ENCODE measurements at places on chromosomes 13 and 19. TPM values are rescaled to one million over a fixed set of nuclear protein-coding genes. Genes with fewer than 3 reads are reported as not detected.

Gene WASF3
- 22.2 TPM for total RNA-seq

Gene CTU1
- 8.8 TPM for total RNA-seq

Gene ZNF681
- total RNA-seq = 10.4 TPM

Gene MICU2
- total RNA-seq = 38.4 TPM

Gene FGF21
- total RNA-seq = 0.55 TPM

Gene NOVA2
- 8.8 TPM for total RNA-seq

Gene CPB2
- not detected for total RNA-seq

Gene HSPH1
- total RNA-seq = 141 TPM

Gene JAK3
- total RNA-seq = 3.5 TPM

Gene SDHAF1
- total RNA-seq = 14.7 TPM

Gene MRPL57
- total RNA-seq = 33.2 TPM

Gene LILRA1
- not detected for total RNA-seq

DNA sequence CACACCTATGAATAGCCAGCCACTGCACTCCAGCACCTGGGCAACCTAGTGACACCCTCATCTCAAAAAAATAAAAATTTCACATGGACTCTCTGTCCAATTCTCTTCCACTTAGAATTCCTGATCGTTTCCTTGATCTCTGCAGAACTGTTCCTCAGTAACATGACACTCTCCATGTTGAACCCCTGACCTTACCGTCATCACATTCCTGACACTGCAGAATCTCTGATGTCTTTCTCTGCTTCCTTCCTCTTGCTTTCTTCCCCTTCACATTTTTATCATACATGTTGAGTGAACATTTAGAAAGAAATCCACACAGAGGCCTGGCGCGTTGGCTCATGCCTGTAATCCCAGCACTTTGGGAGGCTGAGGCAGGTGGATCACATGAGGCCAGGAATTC lies 15.0 kb downstream of the ZNF114 start:
- no peak for DNase-seq

DNA sequence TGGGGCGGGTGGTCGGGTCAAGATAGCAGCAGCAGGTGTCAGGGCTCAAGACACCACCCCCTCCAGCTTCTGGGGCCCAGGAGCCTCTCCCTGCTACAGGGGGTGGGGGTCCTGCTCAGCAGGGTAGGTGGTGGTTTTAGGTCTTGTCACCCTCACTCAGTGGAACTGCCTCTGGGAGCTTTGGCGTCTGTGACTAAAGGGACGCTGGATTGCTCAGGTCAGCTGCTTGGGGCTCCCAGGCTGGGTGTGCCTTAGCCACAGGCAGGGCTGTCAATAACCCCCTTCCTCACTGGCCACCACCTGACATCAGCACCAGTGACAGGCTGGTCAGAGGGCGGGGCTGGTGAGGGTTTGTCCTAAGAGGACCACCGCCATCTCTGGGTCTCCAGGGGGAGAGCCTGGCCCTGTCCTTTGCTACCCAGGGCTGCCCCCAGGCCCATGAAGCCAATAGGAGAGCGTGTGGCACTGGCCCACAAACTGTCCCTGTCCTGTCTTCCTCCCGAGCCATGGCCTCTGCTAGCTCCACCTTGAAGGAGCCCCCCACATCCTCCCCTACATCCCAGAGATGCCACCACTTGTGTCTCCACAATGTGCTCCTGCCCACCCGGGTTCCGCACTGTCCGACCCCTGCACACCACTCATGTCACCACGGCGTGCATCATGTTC lies 36.4 kb downstream of the MAU2 start:
- no peak for DNase-seq

GRCh38 chr19:51712461-51713081 lies 11.2 kb downstream of the HAS1 start:
- peak; percentile 78 for DNase-seq

DNA sequence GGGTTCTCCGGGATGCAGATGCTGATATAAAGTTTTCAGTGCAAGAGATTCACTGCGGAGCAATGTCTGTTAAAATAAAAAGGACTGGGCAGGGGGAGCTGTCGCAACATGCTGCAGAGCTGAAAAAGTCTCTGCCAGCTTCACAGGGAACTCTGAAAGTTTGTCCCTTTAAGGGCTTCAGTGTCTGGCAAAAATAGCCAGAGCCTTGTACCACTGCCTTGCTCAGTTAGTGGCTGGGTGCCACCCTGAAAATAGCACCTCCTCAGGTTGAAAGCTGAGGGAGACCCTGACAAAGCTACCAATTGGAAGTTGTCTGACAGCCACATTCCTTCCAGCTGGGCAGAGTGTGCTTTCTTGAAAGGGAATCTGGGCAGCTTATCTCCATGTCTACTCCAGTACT lies 3.0 kb upstream of the NDFIP2 start:
- DNase-seq = peak; percentile 35

DNA sequence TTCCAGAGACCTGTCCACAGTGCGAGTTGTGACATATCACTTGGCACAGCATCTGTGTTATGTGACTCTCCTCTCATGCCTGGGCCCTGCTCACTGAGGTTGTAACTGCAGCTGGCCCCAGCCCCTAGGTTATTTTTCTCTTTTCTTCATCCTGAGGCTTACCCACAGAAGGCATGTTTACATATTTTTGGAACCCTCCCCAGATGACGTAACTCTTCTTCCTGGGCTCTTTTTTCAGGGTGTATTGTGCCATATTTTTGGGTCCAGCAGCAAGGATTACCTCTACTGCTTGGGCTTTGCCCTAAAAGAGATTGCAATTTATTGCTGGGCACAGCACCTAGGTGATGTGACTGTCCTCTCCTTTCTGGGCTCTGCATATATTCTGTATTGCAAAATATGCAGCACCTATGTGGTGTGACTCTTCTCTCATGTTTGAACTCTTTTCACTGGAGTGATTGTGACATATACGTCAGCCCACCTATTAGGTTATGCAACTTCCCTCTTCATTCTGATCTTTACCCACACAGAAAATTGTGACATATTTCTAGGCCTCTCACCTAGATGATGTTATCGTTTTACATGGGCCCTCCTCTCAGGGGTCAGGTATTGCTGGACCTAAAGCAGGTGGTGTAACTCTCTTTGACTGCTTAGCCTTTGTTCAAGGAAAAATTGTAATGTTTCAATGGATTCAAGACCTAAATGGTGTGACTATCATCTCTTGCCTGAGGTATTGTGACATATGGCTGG lies 64.5 kb upstream of the ZNF724 start:
- DNase-seq = no peak

DNA sequence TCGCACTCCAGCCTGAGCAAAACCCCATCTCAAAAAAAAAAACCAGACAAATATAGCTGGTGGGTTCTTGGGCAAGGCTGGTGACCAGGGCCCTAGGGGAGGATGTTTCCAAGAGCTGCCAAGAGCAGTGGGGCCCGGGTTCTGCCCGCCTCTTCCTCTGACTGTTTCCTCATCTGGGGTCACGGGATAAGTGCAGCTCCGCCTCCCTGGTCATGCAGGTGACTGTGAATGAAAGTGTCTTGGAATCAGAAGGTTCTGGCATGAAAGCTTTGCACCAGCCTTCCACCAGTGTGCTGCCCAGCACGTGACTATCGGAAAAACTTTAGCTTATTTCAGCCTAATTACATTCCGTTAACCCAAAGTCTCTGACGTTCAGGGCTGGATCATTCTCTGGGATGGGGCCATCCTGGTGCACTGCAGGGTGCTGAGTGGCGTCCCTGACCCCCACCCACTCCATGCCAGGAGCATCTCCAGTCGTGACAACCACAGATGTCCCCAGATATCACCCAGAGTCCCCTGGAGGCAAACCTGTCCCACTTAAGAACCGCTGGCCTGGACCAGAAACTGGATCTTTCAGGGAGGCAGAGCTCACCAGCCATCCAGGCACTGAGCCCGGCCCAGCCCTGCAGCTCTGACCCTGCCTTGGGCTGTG lies 85.6 kb downstream of the GNG7 start:
- DNase-seq = no peak

GRCh38 chr13:59356607-59357006 lies 807.1 kb downstream of the DIAPH3 start:
- DNase-seq = no peak

DNA sequence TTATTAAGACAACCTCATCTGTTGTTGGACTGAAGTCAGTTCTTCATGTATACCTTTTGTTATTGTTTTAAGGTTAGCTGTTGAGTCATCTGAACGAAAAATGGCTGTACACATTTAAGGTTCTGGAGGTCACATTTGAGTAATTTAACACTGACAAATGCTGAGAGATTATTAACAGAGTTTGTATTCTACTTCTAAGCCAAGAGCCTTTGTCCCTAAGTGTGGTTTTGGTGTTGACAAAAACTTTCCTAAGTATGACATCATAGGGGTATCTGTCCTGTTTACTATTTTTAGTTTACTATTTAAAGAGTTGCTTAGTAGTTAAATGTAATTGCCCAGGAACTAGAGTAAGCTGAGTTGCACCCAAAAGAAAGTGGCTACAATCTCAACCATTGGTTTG lies 71.9 kb downstream of the CDK8 start:
- DNase-seq = no peak

- DNase-seq = no peak
Measured at GRCh38 chr13:27304611-27305010, 34.0 kb downstream of the RASL11A start.

DNA sequence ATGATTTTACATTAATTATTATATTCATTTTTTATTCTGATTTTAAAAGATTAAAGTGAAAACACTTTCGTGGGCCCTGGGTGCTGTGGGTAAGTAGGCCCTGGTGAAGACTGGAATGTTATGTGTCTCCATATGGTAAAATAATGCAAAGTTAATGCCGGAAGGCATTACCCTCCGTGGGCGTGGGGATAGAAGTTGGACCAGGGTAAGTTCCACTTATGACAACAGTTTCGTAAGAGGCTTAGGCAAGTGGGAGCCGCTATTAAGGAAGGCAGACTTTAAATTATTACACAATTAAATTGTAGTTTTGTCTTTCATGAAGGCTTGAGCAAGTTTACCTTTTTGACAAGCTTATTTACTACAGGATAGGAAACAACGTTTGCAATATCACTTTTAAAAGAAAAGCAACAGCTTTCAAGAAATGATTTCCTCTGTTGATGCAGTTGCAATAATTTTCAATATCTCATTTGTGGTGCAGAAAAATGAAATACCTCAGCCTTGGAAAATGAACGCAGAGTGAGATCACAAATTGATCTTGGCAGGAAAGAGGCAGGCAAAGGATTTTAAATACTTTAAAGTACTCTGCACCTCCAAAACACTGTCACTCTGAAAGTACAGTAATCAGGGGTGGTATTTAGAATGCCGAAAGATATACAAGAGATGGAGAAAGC lies 310.6 kb downstream of the DCT start:
- DNase-seq = no peak

DNA sequence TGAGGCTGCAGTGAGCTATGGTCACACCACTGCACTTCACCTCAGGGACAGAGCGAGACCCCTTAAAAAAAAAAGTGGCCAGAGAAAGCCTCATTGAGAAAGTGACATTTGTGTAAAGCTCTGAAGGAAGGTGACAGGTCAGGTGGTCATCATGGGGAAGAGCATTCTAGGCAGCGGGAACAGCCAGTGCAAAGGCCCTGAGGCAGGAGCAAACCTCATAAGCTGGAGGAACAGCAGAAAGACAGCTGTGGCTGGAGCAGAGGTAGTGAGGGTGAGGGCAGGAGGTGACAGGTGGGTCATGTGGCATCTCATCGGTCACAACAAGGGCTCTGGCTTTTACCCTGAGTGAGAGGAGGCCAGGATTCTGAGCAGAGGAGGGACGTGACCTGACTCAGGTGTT lies 64.4 kb downstream of the RYR1 start:
- no peak for DNase-seq

DNA sequence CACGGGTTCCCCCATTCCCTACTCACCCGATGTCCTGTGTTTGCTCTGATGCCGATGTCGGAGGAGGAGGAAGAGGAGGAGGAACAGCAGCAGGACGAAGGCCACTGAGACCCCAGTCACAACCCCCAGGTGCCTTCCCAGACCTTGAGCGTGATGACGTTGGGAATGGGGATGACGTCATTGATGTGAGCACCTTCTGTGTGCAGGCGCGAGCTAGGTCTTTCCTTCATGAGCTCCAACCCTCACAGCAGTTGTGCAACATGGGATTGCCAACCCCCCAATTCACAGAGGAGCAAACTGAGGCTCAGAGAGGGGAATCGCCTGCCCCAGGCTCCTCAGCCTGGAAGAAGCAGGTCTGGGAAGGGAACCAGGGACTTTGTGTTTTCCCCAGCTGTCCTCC lies 4.2 kb downstream of the LILRB5 start:
- DNase-seq = no peak

- peak; percentile 91 for DNase-seq
Measured at GRCh38 chr19:42386974-42387707, 3.0 kb downstream of the CNFN start.

GRCh38 chr19:16419669-16420335 lies 52.0 kb downstream of the EPS15L1 start:
- peak; percentile 80 for DNase-seq

GRCh38 chr19:37964109-37964508 lies 57.1 kb downstream of the SIPA1L3 start:
- DNase-seq = no peak

GRCh38 chr19:14402332-14403144 lies 16.6 kb downstream of the DDX39A start:
- DNase-seq = no peak

- DNase-seq = no peak
Measured at GRCh38 chr13:52994051-52994450, 34.6 kb upstream of the OLFM4 start.

DNA sequence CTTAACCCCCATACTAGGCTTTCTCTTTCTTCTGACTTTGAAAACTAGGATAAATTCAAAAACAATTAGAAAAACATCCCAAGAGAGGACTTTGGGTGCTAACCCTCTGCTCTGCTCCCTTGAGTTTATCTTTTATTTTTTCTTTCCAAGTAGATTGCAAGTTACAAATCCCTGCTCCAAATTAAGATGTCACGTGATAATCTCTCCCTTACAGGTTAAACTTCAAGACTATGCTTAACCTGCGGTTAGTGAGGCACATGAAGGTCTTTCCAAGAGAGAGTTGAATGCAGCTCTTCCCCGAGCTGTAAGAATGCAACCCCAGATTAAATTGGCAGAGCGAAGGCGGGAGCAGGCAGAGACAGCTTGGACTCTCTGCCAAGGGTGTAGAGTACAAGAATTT lies 12.2 kb upstream of the ZNF507 start:
- DNase-seq = no peak

DNA sequence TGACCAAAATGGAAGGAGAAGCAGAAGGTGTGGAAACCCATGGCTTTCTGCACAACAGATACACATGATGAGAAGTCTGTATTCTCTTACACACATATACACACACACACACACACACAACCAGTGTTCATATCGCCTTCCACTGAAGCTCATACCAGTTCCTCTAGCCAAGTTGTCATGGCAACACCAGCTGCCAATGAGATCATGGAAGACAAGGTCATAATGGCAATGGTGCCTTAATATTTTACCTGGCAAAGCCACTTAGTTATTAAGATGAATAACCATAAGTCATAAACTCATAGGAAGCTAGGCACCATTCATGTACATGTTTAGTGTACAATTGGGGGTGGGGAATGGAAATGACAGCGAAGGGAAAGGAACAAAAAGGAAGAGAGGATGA lies 2.6 kb upstream of the DHRS12 start:
- DNase-seq = no peak

- no peak for DNase-seq
Measured at GRCh38 chr19:33804021-33804799, 7.5 kb downstream of the KCTD15 start.

Measured in H9 (cell line).